Endothelial cell (in vitro differentiated cells): ENCODE measurements at places on chromosomes 6 and 20.
A peak's percentile ranks its signal among the peaks of the same experiment; 100 is the strongest.

DNA sequence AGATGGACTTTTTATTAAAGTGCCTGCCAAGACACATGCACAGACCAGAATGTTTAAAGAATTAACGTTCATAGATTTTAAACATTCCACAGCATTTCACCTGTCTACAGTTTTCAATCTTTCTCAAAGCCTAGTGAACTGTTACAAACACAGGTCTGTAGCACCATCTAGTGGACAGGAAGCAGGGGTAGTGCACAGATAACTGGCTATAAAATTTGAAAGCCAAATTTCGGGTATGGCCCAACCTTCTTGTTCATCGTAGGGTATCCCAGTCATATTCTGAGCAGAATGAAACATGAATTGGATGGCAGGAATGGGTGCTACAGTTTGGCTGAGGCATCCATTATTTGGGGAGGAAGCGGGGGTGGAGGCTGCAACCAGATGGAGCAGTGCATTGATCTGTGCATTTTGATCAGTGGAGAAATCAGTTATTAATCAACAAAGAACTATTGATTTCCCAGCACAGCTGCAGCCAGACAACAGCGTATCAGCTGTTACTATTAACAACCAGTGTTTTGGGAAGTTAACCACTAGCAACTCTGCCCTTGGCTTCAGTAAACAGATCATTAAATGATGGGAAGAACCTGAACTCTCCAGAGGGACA lies 56.1 kb upstream of the B3GAT2 start:
- peak; percentile 20 for DNase-seq

- no peak for DNase-seq
Observed at GRCh38 chr6:6515691-6516607, 72.6 kb upstream of the LY86 start.

- DNase-seq, result no peak
Observed at GRCh38 chr6:119671105-119671504, 321.5 kb upstream of the MAN1A1 start.

DNA sequence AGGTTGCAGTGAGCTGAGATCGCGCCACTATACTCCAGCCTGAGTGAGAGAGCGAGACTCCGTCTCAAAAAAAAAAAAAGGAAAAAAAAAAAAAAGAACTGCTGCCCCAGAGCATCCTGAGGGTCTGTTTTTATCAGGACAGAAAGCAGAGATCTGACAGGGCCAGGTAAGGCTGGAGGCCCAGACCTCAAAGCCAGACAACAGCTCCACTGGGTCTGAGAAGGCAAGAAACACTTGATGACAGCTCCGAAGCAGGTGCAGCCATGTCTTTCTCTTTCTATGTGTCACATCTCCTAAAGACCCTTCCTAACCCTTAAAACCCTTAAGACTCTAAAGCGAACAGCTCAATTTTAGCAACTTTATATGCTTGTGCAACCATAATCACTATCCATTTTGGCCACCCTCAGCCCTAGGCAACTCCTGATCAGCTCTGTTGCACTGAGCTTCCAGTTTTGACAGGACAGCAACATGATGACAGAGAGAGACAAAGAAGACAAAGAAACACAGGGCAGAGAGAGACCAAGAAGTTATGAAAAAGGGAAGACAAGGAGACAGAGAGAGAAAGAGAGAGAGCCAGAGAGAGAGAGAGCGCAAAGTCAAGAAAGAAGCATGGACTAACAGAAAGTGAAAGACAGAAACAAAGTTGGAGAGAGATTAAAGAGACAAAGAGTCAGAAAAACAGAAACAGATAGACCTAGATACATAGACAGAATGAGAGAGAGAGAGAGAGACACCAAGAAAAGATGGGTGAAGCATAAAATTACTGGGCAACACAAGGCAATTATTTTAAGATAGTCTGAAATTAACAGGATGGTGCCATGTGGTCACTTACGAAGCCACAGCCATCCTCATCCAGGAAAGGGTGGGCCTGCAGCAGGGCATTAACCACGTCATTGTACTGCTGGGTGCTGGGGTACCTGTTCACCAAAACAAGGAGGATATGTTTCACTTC lies 39.2 kb downstream of the SAMD3 start:
- DNase-seq, result no peak

GRCh38 chr20:3923818-3924217 lies 34.6 kb downstream of the PANK2 start:
- no peak for DNase-seq

- no peak for DNase-seq
Observed at GRCh38 chr20:12411246-12411940, 493.7 kb downstream of the BTBD3 start.

- no peak for DNase-seq
Observed at GRCh38 chr20:20216941-20217340, 151.0 kb upstream of the INSM1 start.

DNA sequence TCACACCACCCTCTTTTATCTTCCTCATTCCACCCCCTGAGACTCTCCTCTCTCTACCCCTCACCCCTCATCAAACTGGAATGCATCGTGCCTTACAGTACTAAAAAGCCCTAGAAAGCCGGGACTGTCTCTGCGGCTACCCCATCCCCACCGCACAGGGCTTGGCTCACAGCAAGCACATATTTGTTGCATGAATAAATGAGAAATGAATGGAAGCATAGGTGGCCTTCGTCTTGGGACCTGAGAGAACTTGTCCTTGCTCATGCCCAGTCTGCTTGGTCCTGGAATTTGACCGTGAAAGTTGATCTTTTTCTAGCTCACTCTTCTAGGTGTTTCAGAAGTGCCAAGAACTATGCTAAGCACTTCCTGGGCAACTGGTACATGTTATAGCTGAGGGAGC lies 53.3 kb downstream of the APCDD1L start:
- no peak for DNase-seq

DNA sequence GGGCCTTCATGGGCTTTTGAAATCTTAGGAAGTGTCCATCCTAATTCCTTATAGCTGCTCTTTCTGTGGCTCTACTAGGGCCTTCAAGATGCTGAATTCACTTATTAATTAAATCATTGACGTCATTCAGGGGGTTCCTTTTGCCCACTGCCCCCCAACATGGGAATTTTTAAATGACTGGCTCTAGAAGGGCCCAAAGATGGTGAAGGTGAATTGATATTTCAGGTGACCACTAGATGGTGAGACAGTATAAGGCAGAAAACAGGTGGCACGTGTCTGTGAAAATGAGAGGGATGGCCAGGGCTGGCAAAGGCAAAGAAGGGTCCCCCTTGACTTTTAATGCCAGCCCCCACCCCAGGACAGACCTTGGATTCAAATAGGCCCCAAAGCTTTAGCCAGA lies 11.8 kb downstream of the GNAS start:
- no peak for DNase-seq

DNA sequence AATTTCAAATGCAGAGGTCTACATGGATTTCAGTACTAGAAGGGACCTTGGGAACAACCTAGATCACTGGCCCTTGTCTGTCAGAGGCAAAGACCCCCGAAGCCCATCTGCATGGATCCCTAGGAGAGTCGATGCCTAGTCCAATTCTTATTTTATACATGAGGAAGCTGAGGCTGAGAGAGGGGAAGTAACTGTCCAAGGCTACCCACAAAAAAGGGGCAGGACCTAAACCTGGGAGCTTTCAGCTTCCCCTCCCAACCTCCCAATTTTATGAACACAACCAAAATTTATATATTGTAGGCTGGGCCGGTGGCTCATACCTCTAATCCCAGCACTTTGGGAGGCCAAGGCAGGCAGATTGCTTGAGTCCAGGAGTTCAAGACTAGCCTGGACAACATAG lies 73.2 kb downstream of the TRERF1 start:
- no peak for DNase-seq

DNA sequence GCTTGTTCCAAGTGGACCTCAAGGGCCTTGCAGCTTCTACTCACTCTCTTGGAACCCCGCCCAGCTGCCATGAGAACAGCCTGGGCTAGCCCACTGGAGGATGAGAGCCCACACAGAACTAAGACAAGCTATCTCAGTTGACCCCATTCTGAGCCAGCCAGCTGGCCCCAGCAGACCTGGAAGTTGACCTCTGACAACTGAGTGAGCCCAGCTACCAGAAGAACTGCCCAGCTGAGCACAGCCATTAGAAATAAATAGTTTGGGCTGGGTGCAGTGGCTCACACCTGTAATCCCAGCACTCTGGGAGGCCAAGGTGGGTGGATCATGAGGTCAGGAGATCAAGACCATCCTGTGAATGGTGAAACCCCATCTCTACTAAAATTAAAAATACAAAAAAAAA lies 37.1 kb downstream of the SNX5 start:
- no peak for DNase-seq

- no peak for DNase-seq
Observed at GRCh38 chr6:136795996-136796395, 3.7 kb upstream of the MAP3K5 start.

- DNase-seq, result no peak
Observed at GRCh38 chr6:42714098-42714761, 8.2 kb downstream of the PRPH2 start.

DNA sequence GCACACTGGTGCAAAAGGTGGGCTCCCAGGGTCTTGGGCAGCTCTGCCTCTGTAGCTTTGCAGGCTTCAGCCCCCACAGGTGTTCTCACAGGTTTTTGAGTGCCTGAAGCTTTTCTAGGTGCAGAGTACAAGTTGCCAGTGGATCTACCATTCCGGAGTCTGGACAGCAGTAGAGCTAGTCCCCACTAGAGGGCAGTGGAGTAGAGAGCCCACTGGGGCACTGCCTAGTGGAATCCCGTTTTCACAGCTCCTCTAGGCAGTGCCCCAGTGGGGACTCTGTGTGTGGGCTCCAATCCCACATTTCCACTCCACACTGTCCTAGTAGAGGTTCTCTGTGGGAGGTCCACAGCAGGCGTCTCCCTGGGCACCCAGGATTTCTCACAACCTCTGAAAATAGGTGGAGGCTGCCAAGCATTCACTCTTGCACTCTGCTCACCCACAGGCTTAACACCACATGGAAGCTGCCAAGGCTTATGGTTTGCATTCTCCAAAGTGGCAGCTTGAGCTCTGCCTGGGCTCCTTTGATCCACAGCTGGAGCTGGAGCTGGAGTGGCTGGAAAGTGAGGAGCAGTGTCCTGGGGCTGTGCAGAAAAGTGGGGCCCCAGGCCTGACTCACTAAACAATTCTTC lies 86.3 kb upstream of the PROKR2 start:
- peak; percentile 55 for DNase-seq

DNA sequence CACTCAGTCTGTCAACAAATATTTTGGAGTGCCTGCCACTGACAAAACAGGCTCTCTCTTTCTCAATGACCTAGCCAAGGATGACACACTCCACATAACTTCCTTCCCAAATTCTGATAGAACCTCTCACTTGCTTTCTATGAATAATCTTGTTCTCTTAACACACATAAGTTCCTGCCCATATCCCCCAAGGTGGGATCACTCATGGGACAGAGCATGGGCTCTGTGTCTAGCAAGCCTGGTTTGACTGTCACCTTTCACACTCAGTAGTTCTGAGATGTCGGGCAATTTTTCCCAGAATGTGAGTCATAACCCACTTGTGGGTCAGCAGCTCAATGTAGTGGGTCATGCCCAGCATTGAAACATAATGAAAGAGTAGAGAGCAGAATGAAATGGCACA lies 78.1 kb downstream of the LRFN2 start:
- no peak for DNase-seq

DNA sequence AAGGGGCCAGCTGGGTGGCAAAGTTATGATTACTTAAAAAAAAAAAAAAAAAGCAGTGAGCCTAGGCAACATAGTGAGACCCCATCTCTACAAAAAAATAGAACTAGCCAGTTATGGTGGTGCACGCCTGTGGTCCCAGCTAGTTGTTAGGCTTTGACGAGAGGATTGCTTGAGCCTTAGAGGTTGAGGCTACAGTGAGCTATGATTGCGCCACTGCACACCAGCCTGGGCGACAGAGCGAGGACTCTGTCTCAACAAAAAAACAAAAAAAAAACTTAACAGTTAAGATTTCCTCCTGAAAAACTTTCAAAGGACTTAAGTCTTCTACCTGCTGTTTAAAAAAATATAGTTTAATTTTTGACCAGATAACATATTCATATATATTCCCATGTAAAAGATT lies 2.4 kb downstream of the GTSF1L start:
- DNase-seq, result no peak

GRCh38 chr6:152372945-152373344 lies 264.2 kb downstream of the SYNE1 start:
- no peak for DNase-seq

GRCh38 chr6:90467546-90467945 lies 119.3 kb downstream of the MAP3K7 start:
- DNase-seq, result no peak

GRCh38 chr6:19761121-19761520 lies 76.0 kb upstream of the ID4 start:
- no peak for DNase-seq

GRCh38 chr6:107697682-107698081 lies 126.4 kb downstream of the SCML4 start:
- DNase-seq, result no peak

DNA sequence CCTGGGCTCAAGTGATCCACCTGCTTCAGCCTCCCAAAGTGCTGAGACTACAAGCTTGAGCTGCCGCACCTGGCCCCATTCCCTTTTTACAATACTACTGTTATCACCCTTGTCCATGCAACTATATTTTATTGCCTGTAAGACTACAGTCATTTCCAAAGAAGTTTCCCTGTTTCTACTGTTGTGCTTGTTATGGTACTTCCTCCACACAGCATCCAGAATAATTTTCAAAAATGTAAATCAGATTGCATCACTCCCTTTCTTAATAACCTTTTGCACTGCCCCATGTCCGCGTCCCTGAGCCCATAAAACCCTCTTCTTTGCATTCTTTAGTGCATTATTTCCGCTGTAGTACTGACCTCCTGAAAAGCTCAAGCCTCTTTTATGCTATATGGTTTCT lies 128.9 kb upstream of the AKIRIN2 start:
- DNase-seq, result no peak

DNA sequence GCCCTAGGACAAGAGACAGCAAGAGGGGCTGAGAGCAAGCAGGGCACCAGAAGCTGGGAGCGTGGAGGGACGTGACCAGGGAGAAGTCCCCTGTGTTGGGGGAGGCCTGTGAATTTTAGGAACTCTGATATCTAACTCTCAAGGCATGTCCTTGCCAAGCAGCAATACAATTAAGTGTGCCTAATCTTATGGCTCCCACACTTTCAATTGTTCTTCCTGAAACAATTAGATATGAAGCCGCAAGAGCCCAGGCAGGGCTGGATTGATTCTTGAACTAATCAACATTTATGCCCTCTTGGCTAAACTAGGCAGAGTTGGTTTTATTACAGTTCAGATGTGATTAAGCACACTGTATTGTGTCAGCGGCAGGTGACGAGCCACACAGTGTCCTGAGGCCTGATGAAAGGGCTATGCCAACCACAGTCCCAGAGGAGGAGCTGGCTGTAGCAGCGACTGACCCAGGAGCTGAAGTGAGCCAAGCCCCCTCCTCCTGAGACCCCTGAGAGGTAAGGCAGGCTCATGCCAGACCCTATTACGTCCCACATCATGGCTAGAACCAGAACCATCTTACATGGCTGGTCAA lies 4.2 kb upstream of the MAVS start:
- DNase-seq, result no peak
